ENCODE measurements at places on chromosomes 5 and 9.

DNA sequence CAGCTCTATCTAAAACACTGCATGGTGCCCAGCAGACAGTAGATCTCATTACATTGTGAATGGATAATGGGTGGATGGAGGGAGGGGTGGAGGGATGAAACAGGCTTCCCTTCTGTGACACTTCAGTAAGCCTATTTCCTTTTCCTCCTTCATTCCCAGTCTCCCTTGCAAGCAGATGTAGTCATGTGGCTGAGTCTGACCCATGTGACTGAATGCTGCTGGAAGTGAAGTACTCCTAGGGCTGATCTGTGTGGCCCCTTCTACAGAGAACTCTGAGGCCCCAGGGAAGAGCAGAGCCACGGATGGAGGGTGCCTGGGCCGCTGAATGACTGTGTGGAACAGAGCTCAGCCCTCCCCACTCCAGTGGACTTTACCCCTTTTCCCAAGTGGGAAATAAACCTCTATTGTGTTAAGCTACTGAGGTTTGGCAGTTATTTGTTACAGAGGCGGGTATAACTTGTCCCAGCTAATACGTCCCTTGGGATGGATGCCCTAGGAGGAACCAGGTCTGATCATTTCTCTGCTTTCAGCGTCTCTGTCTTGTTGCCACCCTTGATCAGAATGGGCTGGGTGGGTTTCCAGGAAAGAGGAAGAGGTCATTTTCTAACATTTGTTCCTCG, 176.1 kb upstream of the MVB12B start:
- peak; percentile 68 for DNase-seq

- no peak for DNase-seq
Observed at GRCh38 chr5:150322202-150322601, 19.5 kb upstream of the ARSI start.

- DNase-seq: no peak
Observed at GRCh38 chr9:70020991-70021571, 22.6 kb upstream of the MAMDC2 start.

- DNase-seq: no peak
Observed at GRCh38 chr5:134420343-134420742, 8.7 kb upstream of the CDKN2AIPNL start.

DNA sequence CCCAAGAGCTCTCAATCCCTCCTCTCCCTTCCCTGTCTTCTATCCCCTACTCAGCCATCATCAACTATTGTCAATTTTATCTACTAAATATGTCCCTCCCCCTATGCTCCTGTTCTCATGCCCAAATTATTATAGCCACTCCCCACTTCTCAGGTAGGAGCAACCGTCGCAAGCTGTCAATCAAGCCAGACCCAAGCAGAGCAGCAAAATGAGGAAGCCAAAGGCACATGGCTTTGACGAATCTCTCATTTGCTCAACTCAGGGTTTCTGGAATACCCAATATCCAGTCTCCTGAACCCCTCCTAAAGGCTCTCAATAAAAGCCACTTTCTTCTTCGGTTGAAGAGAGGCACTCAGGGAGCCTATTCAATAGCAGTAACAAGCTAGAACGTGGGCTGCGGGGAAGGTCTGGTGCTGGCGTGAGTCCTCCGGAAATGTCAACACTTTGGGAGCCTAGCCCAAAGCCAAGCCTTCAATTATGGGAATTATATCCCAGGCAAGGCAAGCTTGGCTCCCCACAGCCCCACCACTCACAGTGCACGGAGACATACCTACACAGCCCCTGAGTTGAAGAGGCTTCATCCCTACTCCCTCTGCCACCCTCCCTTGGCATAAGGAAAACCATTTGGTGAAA, 47.7 kb downstream of the SIL1 start:
- DNase-seq: no peak

DNA sequence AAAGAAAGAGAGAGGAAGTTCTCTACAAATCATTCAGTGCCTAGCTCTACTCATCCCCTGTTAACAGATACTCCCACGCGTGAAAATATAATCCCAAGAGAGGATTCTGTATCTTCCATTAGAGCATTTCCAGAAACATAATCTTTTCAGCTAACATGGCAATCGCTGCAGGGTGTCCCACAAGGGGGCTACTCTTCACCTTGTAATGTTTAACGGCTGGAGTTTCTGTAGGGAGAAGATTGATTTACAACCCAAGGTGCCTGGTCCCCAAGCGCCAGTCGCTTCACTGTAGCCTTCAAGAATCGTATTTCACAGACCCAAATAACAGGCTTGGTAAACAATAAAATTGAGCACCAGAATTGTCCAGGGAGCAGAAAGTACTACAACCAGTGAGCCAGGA, 318.7 kb downstream of the TLE1 start:
- peak; percentile 96 for DNase-seq

Data from NCI-H2171 treated with DMSO at 0.1 percent for 48 hours (cell line).